ENCODE measurements at places on chromosomes 2 and 18.

DNA sequence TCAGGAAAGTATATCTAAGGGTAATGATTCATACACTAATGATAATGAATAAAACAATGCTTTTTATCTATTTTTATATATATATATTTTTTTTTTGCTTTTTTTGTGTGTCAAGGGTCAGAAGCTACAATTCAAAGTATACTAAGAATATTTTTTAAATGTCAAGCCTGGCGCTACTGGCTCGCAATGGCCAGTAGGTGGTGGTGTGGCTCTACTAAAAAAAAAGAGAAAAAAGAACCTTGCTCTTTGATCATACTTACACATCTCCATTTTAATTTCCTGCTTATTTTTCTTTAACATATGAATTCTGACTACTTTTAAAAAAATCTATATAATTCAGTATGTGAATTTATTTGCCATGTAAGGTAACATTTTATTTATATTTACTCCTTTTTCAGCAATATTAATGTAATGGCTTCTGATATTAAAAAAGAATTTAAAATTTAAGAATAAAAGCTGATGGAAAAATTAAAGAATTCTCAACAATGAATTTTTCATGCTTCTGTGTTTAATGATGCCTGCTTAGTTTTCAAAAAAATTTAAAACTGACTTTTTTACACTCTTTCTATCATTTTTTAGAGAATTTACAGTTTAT lies 232.9 kb downstream of the GULP1 start:
- no peak for DNase-seq

DNA sequence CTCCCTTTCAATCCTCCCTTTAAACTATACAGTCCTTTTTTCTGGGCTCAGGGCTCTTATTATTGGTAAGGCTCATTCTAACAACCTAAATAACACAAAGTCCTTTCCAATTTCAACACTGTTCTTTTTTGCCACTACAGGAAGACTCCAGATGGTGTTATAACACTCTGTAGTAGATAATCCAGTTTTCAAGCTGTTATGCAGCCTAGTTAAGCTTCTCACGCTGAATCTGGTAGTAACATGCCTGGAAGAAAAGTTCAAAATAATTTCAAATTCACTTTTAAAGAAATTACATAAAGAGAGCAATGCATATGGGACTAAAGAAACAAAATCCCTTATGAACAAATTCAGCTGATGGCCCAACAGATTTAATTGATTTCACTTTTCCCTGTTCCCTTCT lies 3.2 kb upstream of the MPP4 start:
- DNase-seq, result no peak

- DNase-seq, result no peak
Observed at GRCh38 chr18:961644-962355, 57.1 kb downstream of the ADCYAP1 start.

DNA sequence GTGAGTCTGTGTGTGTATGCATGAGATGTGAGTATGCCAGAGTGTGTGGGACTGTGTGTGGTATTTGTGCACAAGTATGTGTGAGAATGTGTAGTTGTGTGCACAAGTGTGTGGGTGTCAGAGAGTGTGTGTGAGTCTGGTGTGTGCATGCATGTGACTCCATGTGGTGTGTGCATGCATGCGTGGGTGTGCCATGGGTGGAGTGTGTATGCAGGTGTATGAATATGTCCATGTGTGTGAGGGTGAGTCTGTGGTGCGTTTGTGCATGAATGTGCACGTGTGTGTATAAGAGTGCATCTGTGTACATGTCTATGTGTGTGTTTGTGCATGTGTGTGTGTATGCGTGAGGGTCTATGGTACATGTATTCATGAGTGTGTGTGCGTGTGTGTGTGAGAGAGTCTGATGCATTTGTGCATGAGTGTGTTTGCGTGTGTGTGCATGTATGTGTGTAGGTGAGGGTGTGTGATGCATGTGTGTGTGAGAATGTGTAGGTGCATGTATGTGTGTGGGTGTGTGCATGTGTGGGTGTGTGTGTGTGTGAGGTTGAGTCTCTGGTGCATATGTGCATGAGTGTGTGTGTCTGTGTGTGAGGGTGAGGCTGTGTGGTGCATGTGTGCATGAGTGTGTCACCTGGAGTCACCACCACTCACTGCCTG lies 226.8 kb downstream of the LDLRAD4 start:
- no peak for DNase-seq

GRCh38 chr2:173552531-173552930 lies 197.9 kb downstream of the CDCA7 start:
- DNase-seq, result no peak

- DNase-seq, result no peak
Observed at GRCh38 chr2:173355866-173356508, 1.3 kb downstream of the CDCA7 start.

GRCh38 chr18:46190667-46191066 lies 86.5 kb downstream of the HAUS1 start:
- DNase-seq, result no peak

GRCh38 chr2:218823196-218823855 lies 8.3 kb downstream of the PRKAG3 start:
- no peak for DNase-seq

- no peak for DNase-seq
Observed at GRCh38 chr18:5132987-5133386, 64.1 kb downstream of the AKAIN1 start.
